Natural killer cell (primary cell): ENCODE measurements at places on chromosomes 7 and 10. TPM values are rescaled to one million over a fixed set of nuclear protein-coding genes. Genes with fewer than 3 reads are reported as not detected.

Gene AMPH
- total RNA-seq, result 0.18 TPM

Gene UCMA
- total RNA-seq, result not detected

Gene ATOH7
- total RNA-seq, result not detected

Gene AP3M1
- 41.5 TPM for total RNA-seq

Gene ARMH3
- total RNA-seq, result 38.9 TPM

Gene CHST15
- total RNA-seq, result 1.9 TPM

Gene LBX1
- total RNA-seq, result not detected

Gene ZNF248
- total RNA-seq, result 5.1 TPM

Gene ICA1
- total RNA-seq, result 1.9 TPM

Gene GPR141
- 30.2 TPM for total RNA-seq

GRCh38 chr10:77983384-77984341, 45.7 kb downstream of the POLR3A start:
- peaks cover 87% of the 10 kb centered on the region for H3K36me3 ChIP-seq
- H3K4me3 ChIP-seq, result no peak overlapping the region
- H3K27me3 ChIP-seq, result no peaks in the 10 kb centered on the region
- no peak overlapping the region for H3K27ac ChIP-seq
- H3K4me1 ChIP-seq, result no peaks in the 10 kb centered on the region
- no peak for DNase-seq

- H3K36me3 ChIP-seq, result no peaks in the 10 kb centered on the region
- H3K4me3 ChIP-seq, result no peak overlapping the region
- no peaks in the 10 kb centered on the region for H3K27me3 ChIP-seq
- H3K4me1 ChIP-seq, result no peaks in the 10 kb centered on the region
- DNase-seq, result no peak
- no peak overlapping the region for H3K27ac ChIP-seq
Observed at GRCh38 chr7:103888603-103889153, 100.8 kb downstream of the RELN start.

DNA sequence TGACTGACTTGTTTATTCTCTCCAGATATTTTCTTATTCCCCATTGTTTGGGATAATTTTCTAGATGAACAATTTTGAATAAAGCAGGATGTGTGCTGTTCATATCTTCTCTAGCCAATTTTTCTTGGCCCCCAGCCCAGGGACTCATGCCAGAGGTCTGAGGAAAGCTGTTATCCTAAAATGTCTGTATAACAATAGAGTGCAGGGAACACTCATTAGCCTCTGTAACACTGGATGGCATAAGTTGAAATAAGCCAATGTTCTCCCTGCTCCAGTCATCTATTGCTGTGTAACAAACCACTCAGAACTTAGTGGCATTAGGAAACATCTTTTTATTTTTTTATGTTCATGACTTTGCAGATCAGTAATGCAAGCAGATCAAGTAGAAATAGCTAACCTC, 121.7 kb upstream of the TRIM24 start:
- H3K4me1 ChIP-seq, result no peaks in the 10 kb centered on the region
- H3K4me3 ChIP-seq, result no peak overlapping the region
- H3K27me3 ChIP-seq, result no peaks in the 10 kb centered on the region
- H3K36me3 ChIP-seq, result no peaks in the 10 kb centered on the region
- no peak for DNase-seq

GRCh38 chr10:14382022-14382421, 51.3 kb upstream of the FRMD4A start:
- no peaks in the 10 kb centered on the region for H3K36me3 ChIP-seq
- H3K4me1 ChIP-seq, result no peaks in the 10 kb centered on the region
- DNase-seq, result peak; percentile 75

DNA sequence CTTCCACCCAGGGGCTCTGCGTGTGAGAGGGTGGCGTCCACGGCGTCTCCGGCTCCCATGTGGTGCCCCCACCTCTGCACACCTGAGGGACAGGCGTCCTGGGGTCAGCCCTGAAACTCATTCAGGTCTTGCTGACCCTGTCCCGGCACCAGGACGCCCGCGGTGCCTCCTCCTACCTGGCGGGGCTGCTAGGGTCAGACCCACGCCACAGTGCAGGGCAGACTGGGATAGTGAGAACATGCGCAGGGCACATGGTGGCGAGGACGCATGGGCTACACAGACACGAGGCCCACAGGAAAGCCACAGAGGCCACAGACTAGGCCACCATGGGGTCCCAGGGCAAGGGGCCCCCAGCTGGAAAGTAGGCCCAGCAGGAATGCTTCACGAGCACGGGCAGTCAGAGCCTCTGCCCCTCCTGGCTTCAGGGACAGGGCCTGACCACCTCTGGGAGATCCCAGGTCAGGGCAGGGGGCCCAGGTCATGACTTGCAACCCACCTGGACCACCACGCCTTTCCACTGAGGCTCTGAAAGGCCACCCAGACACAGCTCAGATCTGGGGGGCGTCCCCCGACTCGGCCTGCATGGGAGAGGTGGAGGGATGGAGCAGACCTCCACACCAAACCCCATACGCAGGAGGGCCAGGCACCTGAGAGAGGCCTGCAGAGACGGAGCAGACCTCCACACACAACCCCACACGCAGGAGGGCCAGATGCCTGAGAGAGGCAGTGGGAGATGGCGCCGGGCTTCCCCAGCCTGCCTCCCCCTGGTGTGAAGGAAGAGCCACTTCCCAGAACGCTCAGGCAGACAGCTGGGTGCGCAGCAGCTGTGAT, 188.6 kb downstream of the ELFN1 start:
- no peaks in the 10 kb centered on the region for H3K27me3 ChIP-seq
- no peak overlapping the region for H3K27ac ChIP-seq
- DNase-seq, result no peak
- no peak overlapping the region for H3K4me3 ChIP-seq
- H3K36me3 ChIP-seq, result no peaks in the 10 kb centered on the region

GRCh38 chr7:131546126-131546525, 10.3 kb downstream of the PODXL start:
- H3K36me3 ChIP-seq, result no peaks in the 10 kb centered on the region
- no peak overlapping the region for H3K27ac ChIP-seq
- H3K4me3 ChIP-seq, result no peak overlapping the region
- H3K27me3 ChIP-seq, result no peaks in the 10 kb centered on the region

- peak overlapping the region; percentile 40 for H3K4me3 ChIP-seq
- no peak overlapping the region for H3K27ac ChIP-seq
- DNase-seq, result no peak
- H3K27me3 ChIP-seq, result no peaks in the 10 kb centered on the region
Observed at GRCh38 chr7:18496341-18496700, 772 bp downstream of the HDAC9 start.

DNA sequence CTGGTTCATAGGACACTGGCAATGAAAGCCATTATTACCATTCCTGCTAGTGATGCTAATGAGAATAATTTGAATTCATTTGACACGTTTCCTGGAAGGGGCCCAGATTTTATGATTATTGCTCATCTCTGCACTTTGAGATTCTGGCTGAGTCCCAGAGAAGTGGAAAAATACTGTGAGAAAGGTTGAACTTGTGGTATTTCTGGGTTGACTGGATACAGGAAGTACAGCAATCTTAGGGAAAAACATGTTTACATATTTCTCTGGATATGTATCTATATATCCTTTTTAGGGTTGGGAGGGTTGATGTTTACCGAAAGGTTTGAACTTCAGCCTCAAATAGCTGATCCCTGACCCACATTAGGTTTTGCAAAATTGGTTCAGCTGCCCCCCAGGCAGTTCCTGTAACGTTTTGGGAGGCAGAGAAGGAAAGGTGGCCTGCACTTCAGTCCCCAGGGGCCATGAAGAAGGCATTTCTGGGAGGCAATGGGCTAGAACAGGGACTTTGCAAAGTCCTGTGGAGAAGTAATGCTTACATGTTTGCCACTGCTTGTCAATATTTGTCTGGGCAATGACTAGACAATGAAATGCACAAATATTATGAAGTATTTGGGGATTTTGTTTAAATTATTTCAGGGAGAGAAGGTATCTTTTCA, 253.7 kb upstream of the PITRM1 start:
- no peaks in the 10 kb centered on the region for H3K27me3 ChIP-seq
- H3K27ac ChIP-seq, result no peak overlapping the region
- H3K4me3 ChIP-seq, result no peak overlapping the region

- no peak overlapping the region for H3K27ac ChIP-seq
- no peaks in the 10 kb centered on the region for H3K4me1 ChIP-seq
- no peak for DNase-seq
- no peaks in the 10 kb centered on the region for H3K27me3 ChIP-seq
- no peaks in the 10 kb centered on the region for H3K36me3 ChIP-seq
Observed at GRCh38 chr10:44326474-44327030, 58.3 kb downstream of the CXCL12 start.

GRCh38 chr10:99523251-99523773, 9.4 kb upstream of the NKX2-3 start:
- H3K27me3 ChIP-seq, result peaks cover 22% of the 10 kb centered on the region
- peaks cover 16% of the 10 kb centered on the region for H3K4me1 ChIP-seq
- no peak overlapping the region for H3K27ac ChIP-seq
- H3K36me3 ChIP-seq, result no peaks in the 10 kb centered on the region
- no peak for DNase-seq

- H3K27me3 ChIP-seq, result peaks cover 2% of the 10 kb centered on the region
- DNase-seq, result no peak
- H3K4me1 ChIP-seq, result no peaks in the 10 kb centered on the region
- no peaks in the 10 kb centered on the region for H3K36me3 ChIP-seq
- no peak overlapping the region for H3K4me3 ChIP-seq
- no peak overlapping the region for H3K27ac ChIP-seq
Observed at GRCh38 chr10:7151538-7151937, 259.3 kb downstream of the SFMBT2 start.

DNA sequence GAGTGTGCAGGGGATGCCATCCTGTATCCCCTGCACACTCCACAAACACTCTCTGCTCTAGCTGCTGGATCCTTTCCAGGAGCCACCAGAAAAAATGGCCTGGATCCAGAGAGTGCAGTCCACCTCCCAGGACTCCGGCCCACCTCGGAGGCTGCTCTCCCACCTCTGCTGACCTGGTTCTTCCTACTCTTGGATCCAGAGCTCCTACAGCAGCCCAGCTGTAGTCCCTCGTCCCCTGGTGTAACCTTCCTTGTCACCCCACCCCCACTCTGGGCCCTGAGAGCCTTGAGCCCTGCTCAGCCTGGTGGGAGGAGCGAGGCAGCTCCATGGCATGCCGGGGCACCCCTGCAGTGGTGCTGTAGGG, 54.4 kb downstream of the GOLGA7B start:
- H3K27ac ChIP-seq, result no peak overlapping the region
- H3K36me3 ChIP-seq, result no peaks in the 10 kb centered on the region
- no peak for DNase-seq
- H3K27me3 ChIP-seq, result no peaks in the 10 kb centered on the region

- H3K27ac ChIP-seq, result no peak overlapping the region
- no peaks in the 10 kb centered on the region for H3K27me3 ChIP-seq
- H3K36me3 ChIP-seq, result peaks cover 18% of the 10 kb centered on the region
- H3K4me1 ChIP-seq, result no peaks in the 10 kb centered on the region
- DNase-seq, result no peak
Observed at GRCh38 chr7:151039850-151040548, 8.3 kb upstream of the ASIC3 start.

DNA sequence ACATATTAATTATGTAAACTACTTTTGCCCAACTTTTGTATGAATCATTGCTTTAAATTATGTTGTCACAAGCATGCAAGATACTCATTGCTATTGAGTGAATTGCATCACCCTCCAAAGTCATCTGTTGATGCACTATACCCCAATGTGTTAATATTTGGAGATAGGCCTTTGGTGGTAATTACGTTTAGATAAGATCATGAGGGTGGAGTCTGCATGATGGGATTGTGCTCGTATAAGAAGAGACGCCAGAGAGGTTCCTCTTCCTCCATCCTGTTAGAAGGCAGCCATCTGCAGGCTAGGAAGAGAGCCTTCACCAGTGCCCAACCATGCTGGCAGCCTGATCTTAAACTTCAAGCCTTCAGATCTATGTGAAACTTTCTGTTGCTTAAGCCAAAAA, 95.3 kb upstream of the MAGI2 start:
- no peak overlapping the region for H3K27ac ChIP-seq
- no peaks in the 10 kb centered on the region for H3K4me1 ChIP-seq
- H3K4me3 ChIP-seq, result no peak overlapping the region
- H3K27me3 ChIP-seq, result no peaks in the 10 kb centered on the region
- DNase-seq, result no peak
- H3K36me3 ChIP-seq, result no peaks in the 10 kb centered on the region

GRCh38 chr7:53110425-53110824, 75.0 kb downstream of the POM121L12 start:
- no peak for DNase-seq
- no peaks in the 10 kb centered on the region for H3K27me3 ChIP-seq
- no peak overlapping the region for H3K27ac ChIP-seq
- no peaks in the 10 kb centered on the region for H3K36me3 ChIP-seq

- H3K36me3 ChIP-seq, result no peaks in the 10 kb centered on the region
- H3K4me1 ChIP-seq, result no peaks in the 10 kb centered on the region
- DNase-seq, result no peak
Observed at GRCh38 chr7:111357691-111358090, 204.6 kb downstream of the IMMP2L start.

DNA sequence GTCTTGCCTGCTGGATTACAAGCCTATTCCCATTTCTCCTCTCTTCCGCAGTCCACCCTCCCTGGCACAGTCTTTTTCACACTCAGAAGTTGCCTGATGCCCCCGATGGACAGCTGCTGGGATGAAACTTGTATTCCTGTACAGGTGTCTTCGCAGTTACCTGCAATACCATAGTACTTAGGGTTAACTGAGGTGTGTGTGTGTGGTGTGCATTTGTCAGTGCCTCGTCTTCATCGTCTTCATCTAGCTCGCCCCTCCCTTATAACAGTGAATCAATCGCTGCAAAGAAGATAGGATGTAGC, 11.0 kb downstream of the NXPH1 start:
- no peak overlapping the region for H3K27ac ChIP-seq
- H3K4me3 ChIP-seq, result no peak overlapping the region
- H3K27me3 ChIP-seq, result peaks cover 48% of the 10 kb centered on the region
- DNase-seq, result no peak
- peaks cover 10% of the 10 kb centered on the region for H3K4me1 ChIP-seq

DNA sequence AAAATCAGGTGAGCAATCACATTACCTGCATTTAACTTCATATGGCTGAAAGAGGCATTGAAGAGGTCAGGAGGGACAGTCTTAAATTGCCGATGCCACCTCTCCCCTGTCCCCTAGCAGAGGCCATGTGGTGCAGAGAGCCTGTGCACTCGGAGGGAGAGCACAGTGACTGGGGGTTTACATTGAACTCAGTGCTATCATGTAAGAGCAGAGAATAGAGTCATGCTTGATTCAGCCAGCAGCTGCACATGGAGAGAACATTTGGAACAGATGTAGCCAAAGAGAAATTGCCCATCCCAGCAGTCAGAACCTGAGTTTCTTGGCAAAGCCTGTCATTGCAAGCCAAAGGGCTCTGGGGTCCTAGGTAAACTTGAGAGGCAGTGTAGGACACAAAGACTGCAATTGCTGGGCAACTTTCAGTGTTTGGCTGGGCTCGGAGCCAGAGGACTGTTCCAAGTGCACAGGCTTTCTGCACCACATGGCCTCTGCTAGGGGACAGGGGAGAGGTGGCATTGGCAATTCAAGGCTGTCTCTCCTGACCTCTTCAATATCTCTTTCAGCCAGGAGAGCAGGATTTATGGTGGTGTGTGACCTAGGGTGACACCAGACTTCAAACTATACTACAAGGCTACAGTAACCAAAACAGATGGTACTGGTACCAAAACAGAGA, 267.1 kb downstream of the REEP3 start:
- no peaks in the 10 kb centered on the region for H3K4me1 ChIP-seq
- no peak overlapping the region for H3K27ac ChIP-seq
- H3K36me3 ChIP-seq, result no peaks in the 10 kb centered on the region
- no peak for DNase-seq
- no peak overlapping the region for H3K4me3 ChIP-seq
